ENCODE measurements at places on chromosomes 13 and 19. TPM values are rescaled to one million over a fixed set of nuclear protein-coding genes. Genes with fewer than 3 reads are reported as not detected.

PGLYRP1 gene
- not detected for total RNA-seq

CGB2 gene
- total RNA-seq = not detected

LMTK3 gene
- total RNA-seq = 4.7 TPM

GAPDHS gene
- total RNA-seq = not detected

DNA sequence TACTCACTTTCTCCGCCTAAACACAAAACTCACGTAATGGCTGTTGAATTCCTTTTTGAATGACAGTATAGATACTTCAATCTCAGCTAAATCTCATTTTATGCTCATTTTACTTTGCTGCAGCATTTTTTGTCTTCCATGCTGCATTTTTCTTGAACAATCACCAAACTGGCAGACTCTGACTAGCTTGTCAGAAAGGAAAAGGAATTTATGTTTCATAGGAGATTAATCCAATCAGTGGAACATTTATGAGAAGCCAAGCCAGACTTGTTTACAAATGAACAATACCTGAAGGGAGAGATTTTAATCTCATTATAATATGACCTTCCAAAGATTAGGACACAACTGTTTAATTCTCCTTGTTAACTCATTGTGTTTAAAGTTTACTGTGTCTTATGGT lies 1044.3 kb downstream of the DIAPH3 start:
- H3K27ac ChIP-seq = no peak overlapping the region
- H3K36me3 ChIP-seq = no peaks in the 10 kb centered on the region
- H3K27me3 ChIP-seq = no peaks in the 10 kb centered on the region
- no peak overlapping the region for H3K4me3 ChIP-seq
- DNase-seq = no peak

HS6ST3 gene
- total RNA-seq = not detected

DNA sequence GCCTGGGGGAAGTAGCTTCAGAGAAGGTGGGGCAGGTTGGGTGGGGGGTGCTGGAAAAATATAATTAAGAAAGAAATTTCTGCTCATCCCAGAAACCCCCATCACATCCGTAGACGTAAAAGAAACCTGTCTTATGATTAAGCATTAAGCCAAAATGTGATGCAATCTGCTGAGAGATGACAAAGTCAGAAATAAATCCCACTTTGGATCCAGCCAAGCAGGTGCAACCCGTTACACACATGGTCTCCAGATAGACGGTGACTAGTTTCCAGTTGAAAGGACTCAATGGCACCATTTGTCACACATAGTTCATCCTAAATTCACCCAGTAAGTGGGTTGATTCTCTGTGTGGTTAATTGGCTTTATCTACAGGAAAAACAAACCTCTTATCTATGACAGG lies 34.1 kb downstream of the PSG5 start:
- DNase-seq = no peak
- no peaks in the 10 kb centered on the region for H3K27me3 ChIP-seq
- H3K36me3 ChIP-seq = no peaks in the 10 kb centered on the region
- H3K4me1 ChIP-seq = no peaks in the 10 kb centered on the region
- no peak overlapping the region for H3K4me3 ChIP-seq
- H3K27ac ChIP-seq = no peak overlapping the region

DNA sequence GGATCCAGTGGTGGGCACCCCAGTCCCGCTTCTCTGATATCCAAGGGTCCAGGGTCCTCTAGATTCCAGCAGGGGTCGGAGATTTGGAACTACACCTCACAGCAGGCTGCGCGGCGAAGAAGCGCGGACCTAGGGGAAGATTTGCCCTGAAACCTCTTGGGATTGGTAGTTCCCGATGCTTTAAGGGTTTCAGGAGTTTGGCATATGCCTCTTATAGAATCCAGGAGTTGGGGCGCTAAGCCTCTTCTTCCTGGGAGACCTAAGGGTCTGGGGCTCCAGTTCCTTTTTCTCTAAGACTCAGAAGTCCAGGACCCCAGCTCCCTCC lies 349 bp downstream of the BCL2L12 start:
- H3K27ac ChIP-seq = peak overlapping the region; percentile 77
- DNase-seq = no peak
- H3K4me3 ChIP-seq = peak overlapping the region; percentile 99
- peaks cover 29% of the 10 kb centered on the region for H3K4me1 ChIP-seq
- H3K27me3 ChIP-seq = no peaks in the 10 kb centered on the region

GRCh38 chr13:71902676-71903075 lies 35.7 kb upstream of the DACH1 start:
- no peaks in the 10 kb centered on the region for H3K36me3 ChIP-seq
- no peaks in the 10 kb centered on the region for H3K4me1 ChIP-seq
- no peak overlapping the region for H3K27ac ChIP-seq

DNA sequence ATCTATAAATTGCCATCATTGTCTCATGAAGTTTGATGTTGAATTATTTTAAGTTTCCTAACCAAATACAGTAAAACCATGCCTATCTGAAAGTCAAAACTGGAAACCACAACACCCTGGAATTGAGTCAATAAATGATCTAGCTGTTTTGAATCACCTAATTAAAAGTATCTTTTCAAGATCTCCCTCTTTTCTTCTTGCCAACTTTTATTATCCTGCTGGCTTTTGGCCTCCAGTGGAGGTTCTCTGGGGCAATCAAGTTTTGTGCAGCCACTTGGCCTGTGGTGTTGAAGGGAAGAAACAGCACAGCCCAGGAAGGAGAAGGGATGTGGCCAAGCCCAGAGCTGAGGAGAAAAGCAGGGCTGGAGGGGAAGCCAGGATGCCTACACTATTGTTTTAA lies 255.4 kb downstream of the COG6 start:
- H3K27me3 ChIP-seq = no peaks in the 10 kb centered on the region
- H3K27ac ChIP-seq = no peak overlapping the region
- no peaks in the 10 kb centered on the region for H3K36me3 ChIP-seq
- no peaks in the 10 kb centered on the region for H3K4me1 ChIP-seq

- H3K27me3 ChIP-seq = no peaks in the 10 kb centered on the region
- H3K27ac ChIP-seq = no peak overlapping the region
- no peak for DNase-seq
- no peaks in the 10 kb centered on the region for H3K4me1 ChIP-seq
- H3K36me3 ChIP-seq = peaks cover 5% of the 10 kb centered on the region
- no peak overlapping the region for H3K4me3 ChIP-seq
Measured at GRCh38 chr19:1630811-1631210, 21.6 kb downstream of the TCF3 start.

SLC10A2 gene
- total RNA-seq = not detected

GRCh38 chr19:46408664-46409039 lies 4.7 kb downstream of the CCDC8 start:
- H3K4me1 ChIP-seq = peaks cover 14% of the 10 kb centered on the region
- no peak for DNase-seq
- H3K4me3 ChIP-seq = no peak overlapping the region
- H3K27me3 ChIP-seq = peaks cover 41% of the 10 kb centered on the region
- no peak overlapping the region for H3K27ac ChIP-seq

NDUFA3 gene
- 117 TPM for total RNA-seq

DNA sequence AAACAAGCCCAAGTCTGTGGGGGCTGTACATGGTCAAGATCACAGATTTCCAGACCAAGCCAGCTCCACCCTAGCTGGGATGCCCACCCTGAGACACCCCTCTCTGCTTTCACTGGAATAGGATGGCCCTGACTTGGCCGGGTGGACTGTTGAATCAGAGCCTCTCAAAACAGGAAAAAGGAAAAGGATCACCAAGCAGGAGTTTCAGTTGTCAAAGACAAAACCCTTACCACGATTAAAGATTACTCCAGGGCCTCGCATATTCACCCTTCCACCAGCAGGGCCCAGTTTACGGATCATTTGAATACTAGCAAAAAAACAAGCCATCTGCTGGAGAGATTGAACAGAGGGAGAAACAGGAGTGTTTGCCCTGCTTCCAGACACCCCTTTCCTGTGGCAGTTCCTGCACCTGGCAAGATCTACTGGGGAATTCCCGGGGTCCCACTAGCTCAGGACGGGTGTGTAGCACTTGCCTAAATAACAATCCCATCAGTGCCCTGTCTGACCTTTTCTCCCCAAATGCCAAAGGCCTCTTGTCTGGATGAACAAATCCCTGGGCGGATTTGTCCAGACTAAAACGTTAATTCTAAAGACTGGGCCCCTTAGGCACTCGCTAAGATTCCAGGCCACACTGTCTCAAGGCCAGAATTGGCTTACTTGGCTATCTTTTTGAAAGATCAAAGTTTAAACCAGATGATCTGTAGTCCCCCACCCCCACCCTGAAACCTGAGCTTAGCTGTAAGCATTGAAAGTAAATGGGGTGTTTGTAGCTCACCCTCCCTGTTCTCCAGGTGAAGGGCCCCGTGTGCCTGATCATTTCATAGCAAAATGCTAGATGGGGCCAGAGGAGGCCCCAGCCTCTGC lies 38.4 kb downstream of the ACTN4 start:
- peak overlapping the region; percentile 74 for H3K27ac ChIP-seq
- peak overlapping the region; percentile 23 for H3K4me3 ChIP-seq
- no peaks in the 10 kb centered on the region for H3K27me3 ChIP-seq
- no peak for DNase-seq
- peaks cover 57% of the 10 kb centered on the region for H3K4me1 ChIP-seq
